ENCODE measurements at places on chromosomes 7 and 10.

GRCh38 chr10:71244431-71245419 lies 32.4 kb downstream of the UNC5B start:
- no peak for DNase-seq

GRCh38 chr7:45610019-45610418 lies 35.9 kb downstream of the ADCY1 start:
- no peak for DNase-seq

- DNase-seq = no peak
Observed at GRCh38 chr7:26563406-26563805, 271.7 kb downstream of the SNX10 start.

GRCh38 chr7:138316421-138317043 lies 143.5 kb upstream of the TRIM24 start:
- DNase-seq = no peak

GRCh38 chr7:133070562-133070961 lies 11.3 kb downstream of the CHCHD3 start:
- DNase-seq = no peak

- DNase-seq = no peak
Observed at GRCh38 chr10:107487284-107487683, 322.8 kb upstream of the SORCS1 start.

GRCh38 chr10:75399461-75400162 lies 2.0 kb downstream of the ZNF503 start:
- DNase-seq = no peak

DNA sequence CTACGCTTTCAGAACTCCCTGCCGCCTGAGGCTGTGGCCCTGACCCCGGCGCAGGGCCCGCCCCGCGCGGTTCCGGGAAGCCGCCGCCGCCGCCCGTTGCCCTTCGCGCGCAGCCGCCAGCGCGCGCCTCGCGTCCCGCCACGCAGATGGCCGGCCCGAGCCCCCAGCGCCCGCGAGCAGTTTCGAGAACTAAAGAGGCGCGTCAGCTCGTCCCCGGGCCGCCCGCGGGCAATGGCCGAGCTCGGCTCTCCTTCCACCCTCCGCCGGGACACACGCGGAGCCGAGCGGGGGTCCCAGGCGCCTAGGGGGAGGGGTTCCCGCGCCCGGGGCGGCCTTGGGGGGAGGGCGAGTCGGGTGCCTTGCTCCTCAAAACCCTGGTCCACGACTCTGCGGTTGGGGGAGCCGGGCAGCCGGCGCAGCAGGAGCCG lies 1.8 kb downstream of the HNRNPF start:
- peak; percentile 47 for DNase-seq

GRCh38 chr7:139479620-139480019 lies 3.9 kb downstream of the KLRG2 start:
- no peak for DNase-seq

- no peak for DNase-seq
Observed at GRCh38 chr7:91287371-91288084, 23.3 kb downstream of the FZD1 start.

- peak; percentile 77 for DNase-seq
Observed at GRCh38 chr10:12130237-12130872, 878 bp downstream of the SEC61A2 start.

- DNase-seq = no peak
Observed at GRCh38 chr7:74569501-74570075, 87.9 kb upstream of the GTF2I start.

DNA sequence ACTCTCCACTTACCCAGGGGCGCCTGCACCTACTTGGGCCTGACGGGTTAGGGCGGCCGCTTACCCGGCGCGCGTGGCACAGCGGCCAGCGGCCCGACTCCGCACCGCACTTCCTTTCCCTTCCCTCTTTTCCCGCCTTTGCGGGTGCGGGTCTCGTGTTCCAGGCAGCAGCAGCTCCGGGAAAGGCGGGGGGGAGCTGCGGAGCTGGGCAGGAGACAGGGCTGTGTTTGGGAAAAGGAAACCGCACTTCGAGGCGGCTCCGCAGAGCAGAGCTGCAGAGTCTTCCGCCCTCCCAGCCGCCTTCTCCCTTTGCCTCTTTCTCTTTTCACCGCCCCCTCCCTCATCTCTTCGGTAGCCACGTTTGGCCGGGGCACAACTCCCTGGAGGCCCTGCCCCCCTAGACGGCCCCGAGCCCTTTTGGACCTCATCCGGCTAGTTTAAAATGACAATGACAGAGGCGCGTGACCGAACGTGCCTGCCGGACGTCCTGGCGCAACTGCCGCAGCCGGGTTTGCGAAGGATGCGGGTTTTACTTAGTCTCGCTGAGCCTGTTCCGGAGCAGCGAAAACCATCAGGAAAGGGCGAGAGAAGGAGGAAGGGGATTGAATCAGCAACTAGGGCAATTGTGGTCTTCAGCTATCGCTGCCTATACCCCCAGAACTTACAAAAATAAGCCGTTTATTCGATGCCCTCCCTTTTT lies 7.9 kb upstream of the PAX2 start:
- DNase-seq = no peak

- no peak for DNase-seq
Observed at GRCh38 chr7:42247301-42247700, 10.3 kb upstream of the GLI3 start.

- no peak for DNase-seq
Observed at GRCh38 chr10:101041252-101041761, 10.3 kb downstream of the SFXN3 start.

GRCh38 chr7:130299866-130300265 lies 6.9 kb downstream of the CPA4 start:
- no peak for DNase-seq
